ENCODE measurements at places on chromosomes 2 and 18.

GRCh38 chr18:3060667-3061580 is 48.0 kb upstream of the LPIN2 start:
- peak; percentile 56 for DNase-seq

DNA sequence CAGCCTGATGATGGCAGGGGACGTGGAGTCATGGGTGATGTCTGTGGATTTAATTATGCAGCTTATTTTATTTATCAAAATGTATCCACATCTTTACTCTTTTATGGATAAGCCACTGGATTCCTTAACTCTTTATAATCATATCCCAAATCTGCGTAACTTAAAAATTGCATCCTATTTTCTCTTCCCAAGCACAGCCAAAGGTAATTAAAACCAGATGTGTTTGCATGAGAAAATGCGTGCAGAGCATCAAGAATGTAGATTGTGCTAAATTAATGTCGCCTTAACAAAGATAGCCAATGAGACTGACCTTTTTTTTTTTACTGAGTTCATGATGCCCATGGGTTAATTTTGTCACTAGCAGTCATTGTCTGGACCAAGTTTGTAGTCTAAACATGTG is 10.0 kb downstream of the SH3RF3 start:
- no peak for DNase-seq

DNA sequence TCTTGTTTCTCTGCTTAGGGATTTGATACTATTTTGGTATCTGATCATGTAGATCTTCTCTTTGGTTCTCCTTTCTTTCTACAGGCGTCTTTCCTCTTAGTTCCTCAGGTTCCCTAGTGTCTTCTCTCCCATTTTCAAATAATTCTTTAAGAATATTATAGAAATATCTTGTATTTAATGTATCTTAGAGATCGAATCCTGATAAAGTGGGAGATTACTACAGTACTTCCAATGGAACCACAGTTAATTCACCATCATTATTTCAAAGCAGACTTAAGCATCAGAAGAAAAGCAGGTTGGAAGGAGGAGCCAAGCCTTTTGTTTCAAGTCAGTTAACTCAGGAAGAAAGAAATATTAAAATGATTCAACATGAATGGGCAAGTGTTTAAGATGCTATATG is 1.1 kb upstream of the CHN1 start:
- no peak for DNase-seq

DNA sequence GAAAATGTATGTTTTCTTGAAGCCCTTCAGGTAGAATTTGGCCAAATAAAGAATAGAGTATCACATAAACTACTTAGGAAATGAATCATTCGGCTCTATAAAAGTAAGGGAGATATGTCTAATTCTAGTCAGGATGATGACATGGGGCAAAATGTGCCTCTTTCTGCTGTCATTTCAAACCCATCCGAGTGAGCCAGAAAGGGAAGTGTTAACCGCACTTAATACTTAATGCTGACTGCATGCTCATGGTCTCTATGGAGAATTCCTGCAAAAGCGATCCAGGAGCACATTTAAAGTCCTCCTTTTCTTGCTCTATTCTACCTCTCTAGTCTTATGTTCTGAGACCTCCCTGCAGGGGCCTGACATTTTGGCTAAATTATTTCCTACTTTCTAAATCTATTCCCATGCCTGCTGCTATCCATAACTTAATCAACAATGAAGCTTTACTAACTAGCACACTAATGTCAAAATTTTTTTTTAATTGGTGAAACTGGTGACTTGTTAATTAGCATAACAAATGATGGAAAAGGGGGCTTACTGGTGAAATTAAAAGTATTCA is 127.4 kb downstream of the CDC42EP3 start:
- DNase-seq = no peak

GRCh38 chr18:58239879-58240278 is 195.9 kb downstream of the NEDD4L start:
- no peak for DNase-seq

DNA sequence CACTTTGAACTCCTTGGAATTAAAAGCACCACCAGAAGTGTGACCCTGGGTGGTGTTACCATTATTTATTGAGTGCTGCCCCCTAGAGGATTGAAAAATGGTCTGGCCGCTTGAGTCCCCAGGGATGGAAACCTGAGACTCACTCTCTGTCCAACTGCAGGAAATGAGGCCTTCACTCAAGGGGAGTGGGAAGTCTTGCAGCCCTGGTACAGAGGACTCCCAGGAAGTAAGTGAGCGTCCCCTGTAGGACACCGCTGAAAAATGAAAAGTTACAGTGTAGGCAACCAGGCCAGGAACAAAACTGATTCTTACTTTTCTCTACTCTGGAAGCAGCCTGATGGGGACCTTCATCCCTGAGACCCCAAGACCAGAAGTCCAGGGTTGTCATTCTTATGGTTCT is 2.2 kb upstream of the NRP2 start:
- DNase-seq = peak; percentile 54

DNA sequence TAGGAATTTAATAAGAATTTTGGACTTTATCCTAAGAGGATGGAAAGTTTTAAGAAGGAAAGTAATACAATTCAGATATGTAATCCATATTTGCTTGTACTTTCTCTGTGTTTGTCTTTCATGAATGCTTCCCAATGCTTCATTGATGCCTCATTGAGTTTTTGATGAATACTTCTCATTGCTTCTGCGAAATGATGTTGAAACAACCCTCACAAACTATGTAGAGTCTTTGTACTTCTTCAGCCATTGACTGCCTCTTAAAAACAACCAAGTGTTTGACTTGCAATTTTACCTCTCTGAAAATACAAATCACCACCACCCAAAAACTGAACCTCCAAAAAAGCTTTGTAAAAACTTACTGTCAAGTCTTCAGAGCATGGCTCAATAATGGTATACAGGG is 424.1 kb downstream of the ERBB4 start:
- no peak for DNase-seq

DNA sequence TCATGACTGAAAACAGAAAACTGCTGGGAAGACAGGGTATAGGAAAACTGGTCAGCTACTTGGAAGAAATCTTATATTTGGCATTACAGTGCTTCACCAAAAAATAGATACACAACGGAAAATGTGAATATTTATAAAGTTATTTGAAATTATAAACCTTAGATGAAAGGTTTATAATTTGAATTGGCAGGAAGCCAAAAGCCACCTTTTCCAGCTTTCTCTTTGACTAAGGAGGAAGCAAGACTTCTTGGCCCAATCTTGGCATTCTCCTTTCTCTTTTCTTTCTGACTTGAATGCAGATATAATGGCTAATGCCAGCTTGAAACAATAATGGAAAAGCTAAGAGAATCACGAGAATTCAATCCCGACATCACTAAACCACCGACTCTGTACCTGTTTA is 196.5 kb upstream of the PIK3C3 start:
- DNase-seq = no peak

GRCh38 chr2:224573724-224574123 is 11.4 kb downstream of the CUL3 start:
- DNase-seq = no peak

Data from T-helper 2 cell treated with Interferon-gamma antibody and Interleukin-4, amounts not matched to agents 5 μg/mL and 100 μg/mL, for 36 hours (primary cell).